Stimulated activated CD8-positive, alpha-beta memory T cell treated with anti-CD3 and anti-CD28 coated beads, Interleukin-4, amount 100 ng/mL, for 48 hours (primary cell): ENCODE measurements at places on chromosomes 2 and 18.

- DNase-seq: no peak
Observed at GRCh38 chr2:59538398-59538911, 1015.0 kb downstream of the BCL11A start.

DNA sequence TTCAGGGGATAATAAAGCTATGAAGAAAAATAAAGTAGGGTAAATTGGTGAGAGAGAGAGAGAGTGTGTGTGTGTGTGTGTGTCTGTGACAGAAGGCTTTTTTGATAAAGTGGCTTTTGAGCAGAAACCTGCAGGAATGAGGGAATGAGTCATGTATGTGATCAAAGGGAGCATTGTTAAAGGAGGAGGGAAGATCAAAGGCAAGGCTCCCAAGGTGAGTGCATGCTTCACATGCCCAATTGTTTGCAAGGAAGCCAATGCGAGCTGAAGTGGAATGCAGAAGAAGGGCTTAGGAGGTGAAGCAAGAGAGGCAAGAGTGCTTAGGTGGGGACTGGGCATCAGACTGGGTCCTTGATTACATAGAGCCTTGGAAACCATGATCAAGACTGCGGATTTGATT lies 96.8 kb downstream of the DNAH6 start:
- no peak for DNase-seq

DNA sequence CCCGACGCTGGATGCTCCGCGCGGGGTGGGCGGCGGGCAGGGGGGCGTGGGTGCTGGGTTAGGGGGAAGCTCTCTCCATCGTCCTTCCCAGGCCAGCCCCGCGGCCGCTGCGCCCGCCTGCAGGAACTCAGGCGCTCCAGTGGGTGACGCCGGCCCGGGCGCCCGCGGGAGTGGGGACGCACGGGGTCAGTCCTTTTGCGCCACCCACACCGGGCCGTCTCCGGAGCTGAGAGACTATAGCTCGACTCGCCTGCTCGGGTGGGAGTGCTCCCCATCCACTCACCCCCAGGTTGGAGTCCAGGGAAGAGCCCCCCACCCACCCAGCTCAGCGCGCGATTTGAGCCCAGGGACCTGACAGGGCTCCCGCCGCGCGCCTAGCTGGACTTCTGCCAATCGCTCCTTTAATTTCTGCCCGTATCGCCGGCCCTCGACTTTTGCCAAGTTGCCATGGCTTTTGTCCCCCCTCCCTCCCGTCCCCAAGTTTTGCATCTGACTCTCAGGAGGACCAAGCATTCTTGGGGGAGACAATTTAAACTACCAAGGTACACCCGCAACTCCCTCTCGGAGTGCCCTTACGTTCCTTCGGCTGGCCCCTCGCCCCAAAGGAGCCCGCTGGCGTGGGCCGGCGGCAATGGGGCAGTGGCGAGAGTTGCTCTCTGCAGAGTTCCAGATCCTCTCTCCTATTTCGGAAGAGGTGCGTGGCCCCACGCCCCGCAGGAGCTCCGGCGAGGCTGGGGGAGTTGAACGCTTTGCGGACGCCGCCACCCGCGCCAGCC lies 205.8 kb upstream of the SMAD2 start:
- no peak for DNase-seq

DNA sequence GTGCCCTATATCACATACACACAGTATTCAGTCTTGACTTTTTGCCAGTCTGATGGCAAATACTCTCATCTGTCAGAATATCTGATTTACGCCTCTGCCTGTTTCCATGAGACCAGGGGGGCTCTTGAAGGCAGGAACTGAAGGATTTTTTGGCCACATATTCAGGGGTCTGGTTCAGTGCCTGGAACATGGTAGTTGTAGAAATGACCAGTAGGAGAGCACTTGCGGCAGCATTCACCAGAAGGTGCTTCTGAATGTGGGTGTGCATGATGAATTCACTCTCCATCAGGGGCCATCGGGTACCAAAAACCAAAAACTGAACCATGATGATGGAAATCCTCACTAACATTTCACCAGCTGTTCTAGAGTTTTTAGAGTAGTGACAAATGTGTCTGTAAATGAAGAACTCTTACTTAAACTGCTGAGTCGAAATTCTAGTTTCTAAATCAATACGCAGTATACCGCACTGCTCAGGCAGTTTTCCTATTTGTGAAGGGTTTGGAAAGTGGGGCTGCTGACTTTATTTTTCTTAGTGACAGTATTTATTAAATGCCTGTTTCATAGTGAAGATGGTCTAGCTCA lies 54.6 kb downstream of the MERTK start:
- DNase-seq: no peak

- no peak for DNase-seq
Observed at GRCh38 chr18:78735131-78736014, 244.2 kb upstream of the SALL3 start.

GRCh38 chr2:174663550-174663949 lies 65.9 kb upstream of the WIPF1 start:
- DNase-seq: no peak

DNA sequence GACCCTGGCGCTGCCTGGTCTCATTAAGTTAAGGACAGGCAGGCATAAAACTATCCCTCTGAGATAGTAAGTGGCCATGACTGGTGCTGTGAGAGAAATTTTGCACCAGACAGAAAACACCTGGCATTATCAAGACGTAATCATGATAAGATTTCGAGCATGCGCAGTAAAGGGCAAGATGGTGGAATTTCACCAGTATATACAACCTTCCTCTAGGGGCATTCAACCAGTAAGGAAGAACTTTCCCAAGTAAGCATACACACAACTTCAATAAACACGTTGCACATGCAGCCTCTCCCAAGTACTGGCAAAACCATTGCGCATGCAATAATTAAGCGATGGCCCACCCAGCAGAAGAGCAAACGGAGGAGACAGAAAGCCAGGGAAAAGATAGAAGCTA lies 1376.4 kb upstream of the CRIM1 start:
- no peak for DNase-seq

DNA sequence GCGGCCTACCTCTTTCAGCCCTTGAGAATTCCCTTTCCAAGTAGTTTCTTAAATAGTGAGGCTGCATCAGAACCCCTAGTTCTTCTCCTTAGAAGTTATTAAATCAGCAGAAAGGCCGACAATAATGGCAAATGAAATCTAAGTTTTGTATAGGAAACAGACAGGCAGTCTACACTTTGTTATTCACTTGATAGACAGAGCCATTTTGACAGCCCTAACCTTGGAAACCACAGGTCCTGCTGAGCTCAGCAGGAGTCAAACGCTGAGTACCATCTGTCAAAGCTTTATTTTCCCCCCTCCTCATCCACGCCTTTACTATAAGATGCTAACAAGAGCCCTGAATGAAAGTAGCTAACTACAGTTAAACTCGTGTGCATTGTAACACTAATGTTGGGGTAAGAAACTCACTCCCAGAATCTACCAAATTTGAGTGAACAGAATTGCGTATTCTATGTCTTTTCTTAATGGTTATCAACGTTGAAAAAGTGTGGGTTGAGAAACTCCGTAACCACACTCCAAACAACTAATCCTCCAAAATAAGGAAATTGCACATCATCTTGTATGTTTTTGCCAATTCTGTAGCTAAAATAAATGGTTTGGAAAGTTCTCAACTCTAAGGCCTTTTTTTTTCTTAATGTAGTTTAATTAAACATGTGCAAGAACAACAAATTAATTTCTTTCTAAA lies 90.6 kb upstream of the EFEMP1 start:
- DNase-seq: no peak

DNA sequence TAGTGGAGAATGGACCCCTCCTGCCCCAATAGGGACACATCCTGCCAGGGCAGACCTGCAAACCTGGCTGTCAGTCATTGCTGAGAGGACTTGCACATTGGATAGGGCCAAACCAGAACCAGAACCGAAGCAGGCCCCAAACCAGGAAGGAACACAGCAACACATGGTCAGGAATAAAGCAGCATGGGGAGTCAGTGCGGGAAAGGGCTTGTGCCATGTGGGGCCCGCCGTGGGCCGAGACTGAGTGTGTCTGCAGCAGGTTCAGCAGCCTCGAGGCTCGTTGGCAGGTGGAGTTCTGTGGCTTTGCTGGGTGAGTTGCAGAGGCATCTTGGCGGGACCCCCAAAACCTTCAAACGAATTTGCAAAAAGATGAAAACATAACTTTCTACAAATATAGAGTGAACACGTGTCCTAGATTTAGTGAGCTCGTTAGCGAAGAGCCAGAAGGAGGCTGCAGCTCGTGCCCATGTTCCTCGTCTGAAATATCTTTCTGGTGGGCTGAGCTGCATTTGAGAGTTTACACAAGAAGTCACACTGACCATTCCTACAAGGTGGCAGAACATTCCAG lies 44.9 kb upstream of the LDLRAD4 start:
- DNase-seq: no peak

DNA sequence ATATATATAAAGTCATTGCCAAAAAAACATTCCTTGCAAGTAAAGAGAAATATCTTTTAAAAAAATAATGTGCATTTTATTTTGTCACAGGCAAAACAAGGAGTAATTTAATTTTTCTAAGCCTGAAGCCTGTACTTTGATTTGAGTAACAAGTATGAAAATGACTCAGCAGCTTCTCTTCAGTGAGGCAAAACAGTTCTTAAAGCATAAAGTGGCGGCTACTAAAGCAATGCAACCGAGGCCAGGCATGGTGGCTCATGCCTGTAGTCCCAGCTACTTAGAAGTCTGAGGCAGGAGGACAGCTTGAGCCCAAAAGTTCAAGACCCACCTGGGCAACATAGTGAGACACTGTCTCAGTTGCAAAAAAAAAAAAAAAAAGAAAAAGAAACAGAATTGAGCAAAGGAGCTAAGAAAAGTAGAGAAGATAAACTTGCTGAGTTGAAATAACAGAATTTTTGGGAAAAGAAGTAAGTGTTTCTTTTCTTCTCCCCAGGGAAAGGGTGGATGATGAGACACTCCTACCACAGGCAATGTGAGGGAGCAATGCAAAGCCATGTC lies 29.6 kb downstream of the DOK1 start:
- DNase-seq: no peak

GRCh38 chr18:56645415-56646016 lies 5.6 kb upstream of the WDR7 start:
- no peak for DNase-seq

DNA sequence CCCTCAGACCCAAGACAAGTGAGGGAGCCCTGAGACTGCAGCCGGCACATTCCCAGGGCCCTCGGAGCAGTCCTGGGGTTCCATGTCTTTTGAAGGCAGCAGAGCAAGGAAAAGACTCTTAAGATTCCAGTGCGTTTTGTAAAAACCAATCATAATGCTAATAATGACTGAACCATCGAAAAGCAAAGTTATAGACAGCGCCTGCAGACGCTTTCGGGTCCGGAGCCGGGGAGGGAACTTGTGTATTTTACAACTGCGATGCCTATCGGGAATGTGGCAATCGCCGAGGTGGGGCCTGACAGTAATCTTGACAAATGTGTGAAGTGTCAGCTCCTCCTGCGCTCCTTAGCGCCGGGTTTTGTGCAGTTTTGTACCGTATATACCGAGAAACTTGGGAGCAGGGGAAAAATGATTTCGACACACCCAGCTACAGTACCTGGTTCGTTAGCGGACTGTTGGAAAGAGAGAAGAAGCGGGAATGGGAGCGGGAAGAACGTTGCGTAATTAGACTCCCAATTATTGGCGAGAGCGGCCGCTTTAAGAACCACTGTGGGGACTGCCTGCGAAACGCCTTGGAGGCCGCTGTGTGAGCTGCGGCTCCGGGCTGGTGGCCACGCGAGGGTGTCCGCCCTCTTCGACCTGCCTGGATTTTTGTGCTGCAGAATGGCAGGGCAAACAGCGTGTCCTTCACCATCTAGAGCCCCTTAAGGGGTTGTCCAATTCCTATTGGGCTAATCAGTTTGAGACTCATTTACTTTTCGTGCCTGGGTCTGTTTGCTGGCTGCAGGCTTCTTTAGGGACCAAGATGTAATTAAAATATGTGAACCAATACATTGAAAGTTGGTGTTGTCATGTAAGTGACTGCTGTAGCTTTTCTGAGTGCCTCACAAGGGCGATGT lies 2.4 kb downstream of the EPAS1 start:
- DNase-seq: peak; percentile 36

GRCh38 chr2:80086831-80087230 lies 217.7 kb downstream of the LRRTM1 start:
- no peak for DNase-seq

DNA sequence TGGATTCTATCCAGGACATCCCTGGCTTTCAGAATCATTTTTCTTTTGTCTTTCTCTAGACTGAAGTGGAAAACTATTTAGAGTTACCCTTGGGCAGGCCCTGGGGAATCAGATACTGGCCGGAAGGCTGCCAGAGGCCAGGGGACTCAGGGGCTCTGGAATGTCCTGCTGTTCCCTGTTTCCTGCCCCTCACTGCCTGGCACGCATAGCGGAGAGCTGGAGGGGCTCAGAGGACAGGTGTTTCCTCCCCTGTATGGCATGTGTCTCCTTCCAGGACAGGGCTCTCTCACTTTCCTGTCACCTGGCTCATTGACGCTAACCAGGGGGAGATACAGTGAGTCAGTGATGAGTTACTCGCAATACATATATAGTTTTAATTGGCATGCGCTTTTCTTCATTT lies 38.8 kb downstream of the DYSF start:
- no peak for DNase-seq

GRCh38 chr18:34709104-34709503 lies 994 bp upstream of the DTNA start:
- no peak for DNase-seq

DNA sequence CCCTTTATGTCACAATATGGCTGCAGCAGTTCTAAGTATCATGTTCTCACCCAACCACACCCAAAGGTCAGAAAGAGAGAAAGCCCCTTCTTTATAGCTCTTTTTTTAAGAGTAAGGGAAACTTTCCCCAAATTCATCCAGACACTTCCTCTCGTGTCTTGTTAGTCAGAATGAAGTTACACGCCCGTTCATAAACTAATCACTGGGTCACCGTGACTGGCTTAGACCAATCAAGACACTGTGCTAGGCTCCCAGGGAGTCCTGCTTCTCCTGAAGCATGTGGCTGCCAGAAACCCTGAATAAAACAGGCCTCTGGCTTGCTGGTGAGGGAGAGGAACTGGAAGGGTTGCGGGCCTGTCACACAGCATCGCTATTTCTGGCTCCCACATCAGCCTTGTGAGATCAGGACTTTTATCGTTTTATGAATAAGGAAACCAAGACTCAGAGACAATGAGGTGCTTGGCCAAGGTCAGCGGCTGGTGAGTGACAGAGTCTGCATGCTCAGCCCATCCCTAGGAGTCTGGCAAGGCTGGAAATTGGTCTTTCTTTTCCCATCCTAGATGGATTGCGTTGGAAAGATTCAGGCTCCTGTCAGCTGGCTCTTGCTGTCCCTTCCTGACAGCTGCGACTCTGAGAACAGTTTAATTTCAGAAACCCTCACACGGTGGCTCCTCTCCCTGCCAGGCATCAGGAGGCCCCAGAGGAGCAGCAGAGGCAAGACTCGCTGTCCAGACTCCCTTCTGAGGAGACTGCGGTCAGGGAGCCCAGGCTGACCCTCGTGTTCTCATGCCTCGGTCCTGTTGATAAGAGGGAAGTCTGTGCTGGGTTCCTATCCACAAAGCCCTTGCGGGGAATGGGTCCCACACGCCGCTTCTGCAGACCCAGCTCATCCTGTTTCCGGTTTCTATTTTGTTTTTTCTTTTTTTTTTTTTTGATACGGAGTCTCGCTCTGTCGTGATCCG lies 104.5 kb upstream of the TAF1B start:
- peak; percentile 41 for DNase-seq

DNA sequence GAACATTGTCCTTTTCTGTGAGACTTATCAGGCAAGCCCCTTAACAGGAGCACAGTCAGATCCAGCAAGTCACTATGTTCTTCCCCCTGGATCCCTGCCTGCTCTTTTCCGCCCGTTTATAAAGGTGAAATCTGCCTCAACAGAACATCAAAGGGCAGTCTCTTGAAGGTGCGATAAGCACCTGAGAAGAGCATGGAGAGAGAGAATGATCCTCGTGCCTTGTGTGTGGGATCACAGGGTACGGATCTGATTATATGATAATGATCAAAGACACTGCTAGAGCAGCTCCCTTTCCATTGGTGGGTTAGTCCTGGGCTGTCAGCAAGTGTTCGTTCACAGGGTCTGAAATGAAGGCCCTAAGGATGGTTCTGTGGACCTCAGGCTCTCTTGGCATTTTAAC lies 106.4 kb downstream of the ZAP70 start:
- no peak for DNase-seq
